ENCODE measurements at places on chromosomes 12 and 14.

GRCh38 chr12:65835256-65835655 lies 11.0 kb downstream of the HMGA2 start:
- DNase-seq = no peak

- DNase-seq = no peak
Observed at GRCh38 chr12:68953536-68953935, 20.6 kb upstream of the CPM start.

DNA sequence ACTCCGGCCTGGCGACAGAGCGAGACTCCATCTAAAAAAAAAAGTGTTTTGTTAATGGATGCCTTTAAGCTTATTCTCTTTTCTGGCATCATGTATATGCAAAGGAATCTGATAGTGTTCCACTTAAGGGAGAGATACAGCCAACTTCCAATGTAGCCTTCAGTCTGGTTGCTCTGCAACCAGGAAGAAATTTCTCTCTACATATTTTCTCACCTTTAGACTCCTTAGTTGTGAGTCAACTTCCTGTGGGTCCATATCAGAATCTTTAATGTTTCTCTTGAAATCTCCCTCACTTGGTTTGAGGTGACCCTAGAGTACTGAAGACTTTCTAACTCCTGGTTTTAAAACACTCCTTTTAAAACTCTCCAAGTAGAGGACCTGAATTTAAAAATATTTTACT lies 340.4 kb downstream of the SLC6A15 start:
- DNase-seq = no peak

DNA sequence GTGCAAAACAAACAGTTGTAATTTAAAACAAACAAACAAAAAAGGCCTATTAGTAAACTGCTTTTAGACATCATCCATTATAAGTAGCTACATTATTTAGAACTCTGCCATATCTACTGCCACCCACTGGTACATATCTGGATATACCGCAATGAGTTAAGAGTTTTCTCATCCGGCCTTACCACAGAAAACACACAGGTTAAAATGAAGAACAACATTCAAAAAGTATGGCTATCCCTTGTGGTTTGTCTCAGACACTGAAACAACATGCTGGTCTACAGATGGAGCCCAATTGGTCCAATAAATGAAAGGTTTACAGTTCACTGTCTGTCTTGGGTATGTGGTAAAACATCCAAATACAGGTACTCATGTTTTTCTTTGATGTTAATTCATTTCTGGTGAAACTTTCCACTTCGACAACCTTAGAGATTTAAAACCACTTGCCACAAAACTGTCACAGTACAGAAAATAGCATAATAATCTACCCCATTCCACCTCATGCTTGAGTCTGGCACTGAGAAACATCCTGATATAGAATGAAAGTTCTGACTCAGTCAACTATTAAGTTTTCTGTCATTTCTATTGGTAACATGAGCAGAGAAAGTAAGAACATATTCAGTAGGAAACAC lies 354.3 kb downstream of the CEP128 start:
- DNase-seq = peak; percentile 16

DNA sequence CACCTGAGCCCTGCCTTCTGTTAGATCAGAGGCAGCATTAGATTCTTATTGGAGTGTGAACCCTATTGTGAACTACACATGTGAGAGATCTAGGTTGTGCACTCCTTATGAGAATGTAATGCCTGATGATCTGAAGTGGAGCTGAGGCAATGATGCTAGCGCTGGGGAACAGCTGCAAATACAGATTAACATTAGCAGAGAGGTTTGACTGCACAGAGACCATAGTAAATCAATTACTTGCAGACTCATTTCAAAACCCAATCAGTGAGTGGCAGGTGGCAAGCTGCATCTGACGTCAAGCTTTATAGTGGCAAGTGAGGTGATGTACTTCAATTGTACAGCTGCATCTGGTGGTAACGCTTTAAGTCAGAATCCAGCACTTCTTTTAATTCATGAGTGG lies 141.6 kb downstream of the GPHN start:
- no peak for DNase-seq

- DNase-seq = no peak
Observed at GRCh38 chr12:48954841-48955501, 2.3 kb downstream of the ARF3 start.
